ENCODE measurements at places on chromosomes 4 and X. TPM values are rescaled to one million over a fixed set of nuclear protein-coding genes. Genes with fewer than 3 reads are reported as not detected.
A peak's percentile ranks its signal among the peaks of the same experiment; 100 is the strongest.

Gene CXorf49B
- total RNA-seq = not detected

Gene PHOX2B
- total RNA-seq = not detected

- no peak for DNase-seq
Measured at GRCh38 chrX:135112096-135112729, 8.1 kb downstream of the ETDB start.

DNA sequence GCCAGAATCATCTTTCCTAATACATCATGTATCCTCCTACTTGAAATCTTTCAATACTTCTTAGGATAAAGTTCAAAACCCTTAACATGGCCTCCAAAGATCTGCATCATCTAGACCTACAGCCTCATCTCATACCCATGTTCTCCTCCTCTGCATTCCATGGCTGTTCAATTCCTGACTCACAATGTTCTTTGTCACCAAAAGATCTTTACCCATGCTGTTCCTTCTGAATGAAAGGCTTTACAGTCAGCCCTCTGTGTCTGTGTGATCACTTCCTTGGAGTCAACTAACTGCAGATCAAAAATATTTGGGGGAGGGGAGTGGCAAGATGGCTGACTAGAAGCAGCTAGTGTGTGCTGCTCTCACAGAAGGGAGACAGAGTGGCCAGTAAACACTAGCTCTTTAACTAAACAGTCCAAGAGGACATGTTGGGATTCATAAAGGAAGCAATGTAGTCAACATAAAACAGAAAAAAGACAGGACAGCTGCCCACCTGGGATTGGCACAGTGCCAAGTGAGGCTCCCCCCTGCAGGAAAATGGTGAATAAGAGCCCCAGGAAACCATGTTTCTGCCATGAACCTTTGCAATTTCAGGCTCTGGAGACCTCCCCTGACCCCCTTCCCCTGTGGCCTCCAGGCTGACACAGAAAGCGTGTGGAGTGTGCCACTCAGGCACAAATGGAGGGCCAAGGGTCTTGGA, 31.9 kb downstream of the CBR4 start:
- DNase-seq = no peak

DNA sequence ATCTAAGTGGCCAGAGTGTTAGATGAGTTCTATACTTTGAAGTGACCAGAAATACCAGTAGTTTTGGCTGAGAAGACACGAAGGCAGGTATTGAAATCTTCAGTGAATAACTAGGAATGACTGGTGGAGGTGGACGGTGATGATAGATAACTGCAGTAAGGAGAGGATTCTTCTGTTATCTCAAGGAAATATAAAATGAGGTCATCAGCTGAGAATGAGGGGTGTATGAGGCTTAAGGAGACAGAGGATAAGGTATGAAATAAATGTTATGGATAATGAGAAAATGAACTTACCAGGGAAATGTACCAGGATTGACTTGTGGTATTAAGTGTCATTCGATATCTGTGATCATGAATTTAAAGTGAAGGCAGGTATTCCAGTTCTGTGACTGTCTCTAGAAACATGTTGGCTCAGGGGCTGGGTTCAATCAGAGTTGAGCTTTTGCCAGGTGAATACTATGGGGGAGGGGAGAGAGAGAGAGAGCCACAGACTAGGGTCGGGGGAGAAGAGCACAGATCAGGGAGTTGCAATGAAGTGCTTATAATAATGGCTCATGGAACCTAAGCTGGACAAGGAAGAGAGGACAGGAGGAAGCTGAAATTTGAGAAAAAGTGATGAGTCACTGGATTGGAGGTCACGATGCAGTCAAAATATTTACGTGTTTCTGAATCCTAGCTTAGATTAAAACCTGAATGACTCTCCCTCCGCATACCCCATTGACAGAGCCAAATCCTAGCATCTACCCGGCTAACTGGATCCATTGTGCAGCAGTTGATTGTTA, 37.5 kb upstream of the BRS3 start:
- peak; percentile 14 for DNase-seq

DNA sequence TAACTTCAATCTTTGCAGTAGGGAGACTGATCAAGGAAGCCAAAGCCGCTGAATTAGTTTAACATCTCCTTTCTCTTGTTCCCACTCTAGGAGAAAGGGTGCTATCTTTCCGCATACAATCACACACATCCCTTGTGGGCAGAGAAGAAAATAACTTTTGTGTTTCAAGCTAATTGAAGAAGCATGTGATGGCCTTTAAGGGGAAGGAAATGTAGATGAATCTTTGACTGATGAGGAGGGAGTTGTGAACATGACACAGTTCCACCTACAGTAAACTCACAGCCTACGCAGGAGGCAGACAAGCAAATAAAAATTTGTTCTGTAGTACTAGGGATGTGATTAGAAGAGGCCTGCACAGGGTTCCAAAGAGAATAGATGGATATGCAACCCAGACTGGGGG, 14.7 kb upstream of the SPATA4 start:
- DNase-seq = no peak

DNA sequence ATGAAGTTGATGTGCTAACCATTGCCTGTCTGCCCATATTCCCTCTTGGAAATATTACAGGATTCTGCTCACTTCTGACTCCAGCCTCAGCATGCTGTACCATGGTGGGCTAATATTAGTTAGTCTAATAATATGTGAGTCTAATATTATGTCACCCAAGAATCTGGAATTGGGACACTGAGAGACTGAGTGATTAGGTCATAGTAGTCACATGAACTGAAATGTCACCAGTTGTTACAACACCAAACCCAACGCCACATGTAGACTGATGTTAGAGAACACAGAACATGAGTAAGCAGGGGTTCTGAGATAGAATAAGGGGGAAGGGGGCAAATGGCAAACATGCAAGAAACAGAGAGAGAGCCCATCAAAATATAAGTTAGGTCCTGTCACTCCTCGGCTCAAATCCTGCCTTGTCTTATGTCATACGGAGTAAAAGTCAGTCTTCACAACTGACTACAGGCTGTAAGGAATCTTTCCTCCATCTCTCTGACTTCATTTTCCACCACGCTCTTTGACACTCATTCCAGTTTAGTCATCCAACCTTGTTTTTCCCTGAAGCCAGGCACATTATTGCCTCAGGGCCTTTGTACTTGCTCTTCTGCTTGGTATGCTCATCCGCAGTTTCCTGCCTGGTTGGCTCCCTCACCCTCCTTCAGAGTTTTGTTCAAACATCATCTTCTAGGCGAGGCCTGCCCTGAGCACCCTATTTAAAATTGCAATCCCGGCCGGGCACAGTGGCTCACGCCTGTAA, 9.6 kb upstream of the SLAIN2 start:
- DNase-seq = peak; percentile 12

DNA sequence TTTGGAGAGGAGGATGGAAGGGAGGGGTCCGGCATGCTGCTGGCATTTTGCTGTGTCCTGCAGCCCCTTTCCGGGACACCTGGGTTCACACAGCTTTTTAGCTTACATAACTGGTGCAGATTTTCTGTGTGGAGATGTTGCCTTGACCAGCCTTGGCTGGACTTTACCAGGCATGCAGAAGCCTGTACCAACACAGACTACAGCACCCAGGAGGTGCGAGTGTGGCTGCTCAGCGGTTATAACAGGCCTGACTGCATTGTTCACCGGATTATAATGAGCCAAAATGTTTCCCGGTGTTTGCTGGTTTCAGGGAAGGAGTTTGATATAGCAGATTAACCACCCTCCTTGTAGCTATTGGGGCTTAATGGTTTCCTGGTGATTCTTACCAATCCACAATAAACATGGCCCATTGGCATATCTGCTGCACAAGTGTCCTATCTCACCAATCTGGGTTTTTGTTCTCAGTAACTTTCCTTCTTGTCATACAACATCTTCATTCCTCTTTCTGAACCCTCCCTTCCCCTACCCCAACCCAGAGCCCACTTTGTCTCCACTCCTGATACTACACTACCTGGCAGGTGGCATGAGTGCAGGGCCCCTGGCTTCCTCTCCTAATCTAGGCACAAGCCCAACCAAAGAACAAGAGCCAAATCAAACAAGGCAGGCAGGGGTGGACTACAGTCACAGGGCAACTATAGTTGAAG, 3.9 kb downstream of the RPL10 start:
- no peak for DNase-seq

- no peak for DNase-seq
Measured at GRCh38 chr4:187467224-187467623, 528.3 kb upstream of the ZFP42 start.

DNA sequence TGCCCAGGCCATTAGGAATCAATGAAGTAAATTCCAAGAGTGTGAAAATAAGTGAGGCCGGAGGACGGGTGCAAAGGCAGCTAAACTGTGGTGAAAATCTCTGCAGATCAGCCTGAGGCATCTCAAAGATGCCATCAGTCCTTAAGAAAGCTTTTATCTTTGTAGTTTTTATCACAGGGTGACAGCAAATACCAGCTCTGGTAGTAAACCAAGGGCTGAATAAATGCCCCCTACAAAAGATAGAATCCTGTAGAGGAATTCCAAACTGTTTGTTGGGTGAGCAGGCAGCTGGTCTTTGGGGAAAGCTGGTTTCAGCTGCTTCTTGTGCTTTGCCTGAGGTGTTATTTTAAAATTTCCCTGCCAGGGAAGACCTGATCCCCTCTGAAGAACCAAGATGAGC, 21.6 kb upstream of the RBM47 start:
- no peak for DNase-seq

GRCh38 chrX:34343001-34343400, 210.9 kb upstream of the FAM47A start:
- DNase-seq = no peak

Measured in Caki2 (cell line).